Stimulated activated CD8-positive, alpha-beta memory T cell treated with anti-CD3 and anti-CD28 coated beads, Interleukin-2, amount 100 ng/mL, for 48 hours (primary cell): ENCODE measurements at places on chromosomes 12 and 14.

GRCh38 chr12:76135456-76135855, 51.0 kb upstream of the NAP1L1 start:
- DNase-seq = no peak

DNA sequence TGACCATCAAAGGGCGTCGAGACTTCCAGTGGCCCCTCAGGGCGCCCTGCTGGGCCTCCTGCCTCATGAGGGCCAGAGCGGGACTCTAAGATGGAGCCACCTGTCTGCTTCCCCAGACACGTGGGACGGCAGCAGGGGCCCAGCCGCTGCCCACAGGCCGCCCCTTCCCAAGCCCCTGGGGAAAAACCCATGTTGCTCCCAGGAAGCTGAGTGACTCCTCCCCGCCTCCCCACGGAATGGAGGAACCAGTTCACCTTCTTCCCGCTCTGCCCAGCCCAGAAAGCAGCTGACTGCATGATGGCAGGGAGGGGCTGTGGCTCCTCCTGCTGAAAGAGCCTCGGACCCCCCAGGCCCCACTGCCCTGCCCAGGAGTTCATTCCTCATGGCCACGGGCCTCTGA, 14.9 kb downstream of the RAB35 start:
- no peak for DNase-seq

DNA sequence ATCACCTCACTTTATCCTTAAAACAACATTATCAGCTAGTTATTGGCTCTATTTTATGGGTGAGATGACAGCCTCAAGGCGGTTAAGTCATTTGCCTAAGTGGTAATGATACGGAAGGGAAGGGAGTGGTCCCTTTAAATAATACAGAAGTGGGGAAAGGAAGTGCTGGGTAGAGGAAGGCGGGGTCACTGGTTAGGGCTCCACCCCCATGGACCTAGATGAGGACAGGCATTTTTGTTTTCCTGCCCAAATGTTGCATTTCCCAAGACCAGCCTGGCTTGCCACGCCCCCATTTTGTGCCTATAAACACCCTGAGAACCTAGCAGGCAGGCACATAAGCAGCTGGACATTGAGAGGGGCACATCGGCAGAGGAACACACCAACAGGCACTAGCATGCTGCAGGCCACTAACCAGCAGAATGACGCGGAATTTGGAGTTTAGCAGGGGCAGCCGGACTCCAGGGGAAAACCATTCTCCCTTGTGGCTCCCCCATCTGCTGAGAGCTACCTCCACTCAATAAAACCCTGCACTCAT, 100.9 kb downstream of the EPS8 start:
- no peak for DNase-seq

- no peak for DNase-seq
Observed at GRCh38 chr14:25011095-25011494, 38.9 kb downstream of the STXBP6 start.

- DNase-seq = no peak
Observed at GRCh38 chr12:10982244-10982643, 4.5 kb downstream of the TAS2R50 start.

- no peak for DNase-seq
Observed at GRCh38 chr14:96320605-96321004, 42.5 kb downstream of the ATG2B start.

GRCh38 chr14:43896044-43896443, 611.0 kb downstream of the FSCB start:
- DNase-seq = no peak

DNA sequence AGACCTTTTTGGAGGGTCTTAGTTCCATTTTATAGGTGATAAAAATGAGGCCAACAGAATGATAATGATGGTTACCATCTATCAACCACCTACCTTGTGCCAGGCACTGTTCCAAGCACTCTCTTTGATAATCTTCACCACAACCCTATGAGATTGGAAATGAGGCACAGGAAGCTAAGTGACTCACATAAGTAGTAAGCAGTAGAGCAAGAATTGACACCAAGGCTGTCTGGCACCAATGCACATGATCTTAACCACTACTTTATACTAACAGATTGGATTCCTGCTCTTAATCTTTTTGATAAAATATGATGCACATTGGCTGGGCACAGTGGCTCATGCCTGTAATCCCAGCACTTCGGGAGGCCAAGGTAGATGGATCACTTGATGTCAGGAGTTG, 91.4 kb downstream of the DRAM1 start:
- no peak for DNase-seq

DNA sequence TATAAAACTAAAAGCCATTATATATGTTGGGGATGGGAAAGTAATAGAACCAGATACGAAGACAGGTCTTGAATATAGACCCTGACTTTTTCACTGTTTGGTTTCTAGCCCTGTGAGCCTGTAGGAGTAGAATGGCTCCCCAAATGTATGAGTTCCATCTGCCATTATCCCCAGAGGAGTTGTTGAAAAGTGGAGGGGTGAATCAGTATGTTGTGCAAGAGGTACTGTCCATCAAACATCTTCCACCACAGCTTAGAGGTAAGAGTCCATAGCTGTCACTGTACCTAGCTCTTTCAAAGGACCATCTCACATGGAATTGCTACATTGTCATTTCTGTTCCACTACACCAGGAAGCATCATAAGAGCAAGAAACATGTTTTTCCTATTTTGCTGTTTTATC, 1.1 kb downstream of the NCAPD2 start:
- no peak for DNase-seq

DNA sequence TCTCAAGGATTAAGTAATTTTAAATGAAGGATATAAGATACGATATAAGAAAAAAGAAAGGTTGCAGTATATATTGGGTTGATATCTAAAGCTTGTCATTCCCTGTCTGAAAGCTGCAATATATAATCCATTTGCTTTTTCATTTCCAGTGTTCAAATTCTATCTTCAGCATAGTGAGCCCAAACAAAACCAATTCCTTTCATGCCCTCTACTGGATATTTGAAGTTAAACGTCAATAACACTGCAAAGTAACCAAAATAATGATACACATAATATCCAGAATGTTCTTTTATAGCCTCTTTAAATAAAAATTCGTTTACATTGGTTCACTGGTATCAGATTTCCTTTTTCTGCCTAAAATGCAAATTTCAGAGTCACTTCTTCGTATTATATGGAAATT, 64.5 kb upstream of the DAAM1 start:
- no peak for DNase-seq

DNA sequence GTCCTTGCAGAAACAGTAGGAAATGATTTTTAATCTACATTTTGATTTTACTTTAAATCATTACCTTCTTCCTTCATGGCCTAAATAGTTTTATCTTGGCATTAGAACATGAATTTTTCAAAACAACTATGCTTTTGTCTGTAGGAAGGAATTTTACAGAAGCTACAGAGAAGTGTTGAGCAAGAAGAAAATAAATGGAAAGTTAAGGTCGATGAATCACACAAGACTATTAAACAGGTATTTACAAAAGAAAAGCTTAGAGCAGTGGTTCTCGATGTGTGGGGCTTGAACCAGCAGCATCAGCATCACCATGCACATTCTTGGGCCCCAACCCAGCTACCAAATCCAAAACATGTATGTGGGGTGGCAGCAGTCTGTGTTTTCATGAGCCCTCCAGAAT, 91.6 kb downstream of the KTN1 start:
- DNase-seq = no peak

DNA sequence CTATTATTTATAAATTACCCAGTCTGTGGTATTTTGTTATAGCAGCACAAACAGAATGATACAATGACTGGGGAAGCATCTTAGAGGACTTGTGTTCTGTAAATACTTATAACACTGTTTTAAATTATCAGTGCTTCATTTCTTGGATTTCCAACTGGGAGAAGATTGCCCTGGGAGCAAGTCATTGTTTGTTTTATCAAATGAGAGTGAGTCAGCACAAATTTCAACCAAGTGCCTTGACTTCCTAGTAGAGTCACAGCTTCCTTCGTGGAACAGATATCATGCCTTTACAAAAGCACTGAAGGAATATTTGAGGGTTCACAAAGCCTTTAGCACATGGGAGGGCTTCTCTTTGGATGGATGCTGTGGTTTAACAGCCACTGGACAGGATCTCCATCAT, 234.1 kb downstream of the KTN1 start:
- DNase-seq = no peak

- DNase-seq = peak; percentile 17
Observed at GRCh38 chr14:61620130-61620946, 75.0 kb upstream of the HIF1A start.

DNA sequence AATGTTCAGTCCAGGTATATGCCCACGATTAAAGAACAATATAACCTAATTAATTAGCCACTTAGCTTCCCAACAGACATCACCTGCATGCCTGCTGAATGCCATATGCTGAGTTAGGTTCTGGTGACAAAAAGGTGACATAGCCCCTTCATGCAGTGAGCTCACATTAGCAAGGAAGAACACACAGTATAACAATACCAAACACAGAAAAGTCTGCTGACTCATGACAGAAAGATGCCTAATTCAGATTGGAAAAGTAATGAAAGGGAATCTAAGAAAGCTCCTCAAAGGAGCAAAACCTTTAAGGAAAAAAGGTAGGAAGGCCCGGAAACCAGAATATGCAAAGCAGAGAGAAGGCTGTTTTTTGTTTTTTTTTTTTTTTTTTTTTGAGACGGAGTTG, 59.0 kb downstream of the FERMT2 start:
- DNase-seq = no peak

- no peak for DNase-seq
Observed at GRCh38 chr14:61381553-61381952, 60.2 kb downstream of the PRKCH start.

DNA sequence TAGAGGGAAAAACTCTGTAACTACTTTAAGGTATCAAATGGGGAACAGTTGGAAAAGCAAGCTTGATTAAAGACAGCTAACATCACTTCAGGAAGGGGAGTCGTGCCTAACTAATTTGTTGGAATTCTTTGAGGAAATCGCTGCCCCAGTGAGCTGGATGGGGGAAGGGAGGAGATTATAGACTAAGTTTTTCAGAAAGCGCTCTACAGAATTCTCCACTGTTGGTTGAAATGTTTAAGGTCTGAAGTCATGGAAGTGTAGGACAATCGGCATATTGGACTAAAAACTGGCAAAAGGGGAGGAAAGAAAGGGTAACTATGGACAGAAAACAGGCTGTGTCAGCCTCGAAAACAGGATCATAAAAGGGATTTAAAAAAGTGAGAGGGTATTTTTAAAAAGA, 229.9 kb upstream of the HMGA2 start:
- DNase-seq = no peak

DNA sequence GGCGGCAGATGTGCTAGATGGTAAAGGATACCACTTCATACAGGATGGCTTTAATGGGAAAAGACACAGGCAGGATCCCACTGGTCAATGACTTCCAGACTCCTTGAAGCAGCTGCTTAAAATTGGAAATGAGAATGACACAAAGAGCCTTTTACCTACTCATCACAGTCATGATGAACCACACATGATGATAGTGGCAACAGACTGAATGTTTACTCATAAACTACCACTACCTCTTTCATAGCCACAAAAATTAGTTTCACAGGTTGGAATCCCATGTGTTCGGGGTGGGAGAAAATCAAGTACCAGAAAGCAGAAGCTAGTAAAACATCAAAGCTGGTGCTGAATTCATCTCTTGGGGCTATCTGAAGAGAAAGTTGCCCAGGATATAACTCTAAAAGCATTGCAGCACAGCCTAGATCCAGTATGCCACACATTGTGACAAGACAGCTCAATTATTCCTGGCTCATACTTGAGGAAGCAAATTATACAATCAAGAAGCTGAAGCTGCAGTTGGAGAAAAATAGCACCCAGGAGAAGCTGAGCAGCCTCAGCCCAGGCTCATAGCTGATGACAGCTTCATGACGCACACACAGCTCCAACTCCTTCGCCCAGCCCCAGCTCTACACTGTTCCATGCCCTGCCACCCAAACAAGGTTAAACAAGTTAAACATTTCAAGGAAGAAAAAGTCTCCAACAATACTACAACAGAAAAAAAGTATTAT, 29.0 kb upstream of the C12orf50 start:
- DNase-seq = no peak

DNA sequence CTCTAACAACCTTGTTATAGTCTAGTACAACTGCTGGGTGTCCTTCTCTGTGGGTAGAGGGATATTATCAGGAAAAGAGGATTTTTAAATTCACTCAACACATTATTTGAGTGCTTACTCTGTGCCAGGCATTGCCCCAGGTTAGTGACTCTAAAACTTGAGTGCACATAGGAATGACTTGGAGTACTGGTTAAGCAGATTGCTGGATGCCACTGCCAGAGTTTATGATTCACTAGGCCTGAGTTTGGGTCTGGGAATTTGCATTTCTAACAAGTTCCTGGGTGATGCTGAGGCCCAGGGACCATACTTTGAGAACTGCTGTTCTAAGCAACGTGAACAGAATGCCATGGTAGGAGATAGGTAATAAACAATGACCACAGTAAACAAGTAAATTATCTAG, 96.6 kb downstream of the CFAP54 start:
- DNase-seq = no peak

GRCh38 chr12:42550800-42551199, 38.7 kb downstream of the PRICKLE1 start:
- DNase-seq = no peak

DNA sequence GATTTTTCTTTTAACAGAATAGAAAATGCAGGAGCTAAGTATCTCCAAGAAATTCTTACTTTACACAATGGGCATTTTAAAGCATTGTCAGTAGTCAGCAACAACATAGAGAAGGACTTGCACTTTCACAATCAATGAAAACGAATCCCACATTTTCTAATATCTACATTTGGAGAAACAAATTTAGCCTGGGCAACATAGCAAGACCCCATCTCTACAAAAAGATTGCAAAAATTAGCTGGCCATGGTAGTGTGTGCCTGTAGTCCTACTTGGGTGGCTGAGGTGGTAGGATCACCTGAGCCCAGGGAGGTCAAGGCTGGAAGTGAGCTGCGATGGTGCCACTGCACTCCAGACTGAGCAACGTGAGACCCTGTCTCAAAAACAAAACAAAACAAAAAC, 30.6 kb upstream of the C2CD5 start:
- DNase-seq = no peak

GRCh38 chr14:48936362-48936761, 649.8 kb downstream of the RPS29 start:
- no peak for DNase-seq

DNA sequence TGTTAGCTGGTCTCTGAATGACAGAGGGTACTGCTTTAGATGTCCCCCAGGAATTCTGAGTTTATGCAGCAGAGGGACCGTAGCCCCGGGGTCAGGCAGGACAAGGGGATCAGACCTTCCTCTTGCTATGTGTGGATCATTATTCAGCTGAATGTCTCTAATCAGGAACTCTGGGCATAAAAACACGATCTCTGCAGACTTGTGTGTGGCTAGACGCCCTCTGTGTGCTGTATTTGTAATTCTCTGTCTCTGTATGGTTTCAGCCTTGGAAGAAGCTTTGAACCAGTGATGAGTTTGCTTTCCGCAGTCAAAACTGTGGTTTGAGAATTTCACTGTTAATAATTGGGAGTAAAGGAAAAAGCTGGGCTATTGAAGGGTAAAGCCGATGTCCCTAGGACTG, 125.3 kb downstream of the ETV6 start:
- DNase-seq = no peak

- DNase-seq = no peak
Observed at GRCh38 chr12:47577206-47577989, 128.4 kb downstream of the RPAP3 start.

- DNase-seq = no peak
Observed at GRCh38 chr12:32116897-32117296, 10.2 kb downstream of the BICD1 start.
